T-helper 17 cell (primary cell): ENCODE measurements at places on chromosomes 12 and 14. TPM values are rescaled to one million over a fixed set of nuclear protein-coding genes. Genes with fewer than 3 reads are reported as not detected.

Gene POTEM
- not detected for total RNA-seq

Gene INHBC
- total RNA-seq, result not detected

Gene CPNE8
- total RNA-seq, result 5.9 TPM

Gene PMEL
- total RNA-seq, result 0.63 TPM
